Chondrocyte (in vitro differentiated cells): ENCODE measurements at places on chromosomes 4 and X. TPM values are rescaled to one million over a fixed set of nuclear protein-coding genes. Genes with fewer than 3 reads are reported as not detected.

Gene ADGRL3
- total RNA-seq = 10.0 to 19.6 TPM (median 11.6 TPM) in 3 replicates

DNA sequence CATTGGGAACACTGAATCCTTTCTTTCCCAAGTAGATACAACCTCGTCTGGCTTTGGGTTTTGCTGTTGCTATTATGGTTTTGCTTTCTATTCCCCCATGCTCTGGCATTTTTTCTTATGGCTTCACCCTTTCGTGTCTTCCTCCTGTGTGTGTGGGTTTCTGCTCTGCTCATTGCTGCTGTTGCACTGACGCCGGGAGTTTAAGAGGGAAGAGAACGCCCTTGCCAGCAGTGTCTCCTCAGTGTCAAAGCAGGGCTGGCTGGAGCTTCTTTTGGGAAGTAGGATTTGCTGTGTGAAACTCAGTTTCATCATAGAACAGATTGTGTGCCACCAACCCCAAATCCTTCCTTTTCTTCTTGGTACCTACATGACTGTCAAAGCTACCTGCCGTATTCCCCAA is 63.7 kb downstream of the CLDN22 start:
- peaks cover 7% of the 10 kb centered on the region for H3K36me3 ChIP-seq
- H3K4me3 ChIP-seq = no peak overlapping the region

Gene PDLIM3
- total RNA-seq = 14.3 to 68.5 TPM (median 63.0 TPM) in 3 replicates

DNA sequence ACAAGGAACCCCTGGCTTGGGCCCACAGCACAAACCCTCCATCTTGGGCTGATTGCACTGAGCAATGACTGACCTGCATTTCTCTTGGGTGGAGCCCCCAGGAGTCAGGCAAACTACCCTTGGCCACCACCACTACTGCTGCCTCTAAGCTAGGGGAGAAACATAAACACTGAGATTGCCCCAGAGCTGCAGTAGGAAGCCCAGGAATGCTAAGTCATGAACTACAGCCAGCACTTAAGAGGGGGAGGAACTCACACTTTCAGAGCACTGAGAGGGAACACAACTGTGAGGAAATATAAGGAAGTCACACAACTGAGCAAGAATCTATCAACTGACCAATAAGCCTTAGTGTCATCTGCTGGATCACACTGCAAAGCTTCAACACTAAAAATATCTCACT is 111.6 kb upstream of the PPP3CA start:
- H3K27ac ChIP-seq = no peak overlapping the region
- peaks cover 8% of the 10 kb centered on the region for H3K27me3 ChIP-seq
- no peaks in the 10 kb centered on the region for H3K4me1 ChIP-seq
- no peak overlapping the region for H3K4me3 ChIP-seq
- peaks cover 3% of the 10 kb centered on the region for H3K36me3 ChIP-seq

Gene TRIM61
- 0.20 to 0.79 TPM in 2 of 3 replicates, not detected in the other for total RNA-seq

- no peaks in the 10 kb centered on the region for H3K27me3 ChIP-seq
- H3K4me1 ChIP-seq = no peaks in the 10 kb centered on the region
- H3K36me3 ChIP-seq = peaks cover 10% of the 10 kb centered on the region
Measured at GRCh38 chr4:3420606-3420955, 21.2 kb upstream of the HGFAC start.

Gene DHRSX
- total RNA-seq = 30.1 to 35.2 TPM (median 35.0 TPM) in 3 replicates

DNA sequence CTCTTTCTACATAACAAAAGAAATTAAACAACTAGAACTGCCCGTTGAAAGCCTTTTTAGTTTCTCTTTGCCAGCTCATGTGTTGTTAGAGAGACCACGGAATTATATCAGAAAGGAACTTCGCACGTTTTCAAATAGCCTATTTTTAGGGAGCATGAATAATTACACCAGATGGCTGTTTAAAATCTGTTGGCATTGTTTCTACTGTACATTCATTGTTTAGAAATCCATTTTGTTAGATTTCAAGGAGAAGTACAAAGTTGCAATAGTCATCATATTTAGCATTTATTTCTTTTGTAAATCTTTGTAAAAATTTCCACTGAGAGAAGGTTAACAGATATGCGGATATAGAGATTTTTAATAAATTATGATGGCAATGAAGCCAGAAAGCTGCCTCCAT is 403.0 kb upstream of the HS3ST1 start:
- no peaks in the 10 kb centered on the region for H3K27me3 ChIP-seq
- no peaks in the 10 kb centered on the region for H3K4me1 ChIP-seq
- H3K27ac ChIP-seq = no peak overlapping the region
- H3K36me3 ChIP-seq = no peaks in the 10 kb centered on the region

Gene S100G
- total RNA-seq = not detected in 3 replicates

DNA sequence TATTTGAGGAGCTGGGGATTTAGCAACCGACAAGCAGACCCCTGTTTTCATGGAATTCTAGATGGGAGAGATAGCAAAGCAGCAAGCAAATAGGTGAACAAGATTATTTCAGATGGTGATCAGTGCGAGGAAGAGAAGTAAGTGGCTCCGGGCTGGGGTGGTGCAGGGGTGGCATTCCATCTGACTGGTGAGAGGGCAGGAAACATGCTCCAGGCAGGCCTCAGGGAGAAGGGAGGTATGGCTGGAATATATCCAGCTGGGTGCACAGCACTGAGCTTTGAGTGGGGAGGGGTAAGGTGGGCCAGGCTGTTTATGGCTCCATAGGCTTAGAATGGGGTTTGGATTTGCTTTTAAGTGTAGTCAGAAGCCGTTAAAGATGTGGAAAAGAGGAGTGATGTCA is 21.2 kb downstream of the PTTG2 start:
- peaks cover 51% of the 10 kb centered on the region for H3K4me1 ChIP-seq
- no peak overlapping the region for H3K4me3 ChIP-seq
- no peaks in the 10 kb centered on the region for H3K27me3 ChIP-seq
- no peak for DNase-seq
- no peaks in the 10 kb centered on the region for H3K36me3 ChIP-seq
- peak overlapping the region; percentile 13 for H3K27ac ChIP-seq

DNA sequence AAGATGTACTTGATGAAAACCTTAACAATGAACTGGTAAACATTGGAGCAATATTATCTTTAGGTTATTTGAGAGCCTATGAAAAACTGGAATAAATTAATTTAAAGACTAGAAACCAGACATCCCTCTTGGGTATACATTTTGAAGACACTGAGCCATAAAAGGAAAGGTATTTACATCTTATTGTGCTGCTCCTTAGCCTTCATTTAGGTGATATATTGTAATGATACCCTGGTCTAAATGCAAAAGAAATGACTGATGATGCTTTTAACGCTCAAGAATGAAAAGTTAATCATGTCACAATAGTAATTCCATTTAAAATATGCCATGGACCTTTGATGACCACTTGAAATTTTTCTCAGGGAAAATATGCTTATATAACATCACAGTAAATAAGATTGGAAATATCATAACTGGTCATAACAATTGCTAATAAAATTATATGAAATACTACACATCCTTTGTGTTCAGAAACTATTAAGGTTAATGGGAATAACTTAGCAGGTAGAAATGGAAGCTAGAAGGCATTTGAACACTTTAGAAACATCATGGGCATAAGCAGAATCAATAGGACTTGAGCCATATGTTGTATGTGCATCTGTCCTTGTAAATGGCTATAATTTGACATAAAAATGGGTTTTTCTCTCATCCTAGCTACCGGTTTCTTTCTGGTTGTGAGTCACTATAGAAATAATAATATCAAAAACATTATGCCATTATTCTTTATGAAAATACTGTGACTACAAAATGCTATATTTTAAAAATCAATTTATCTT is 979.7 kb downstream of the RAPGEF2 start:
- no peak for DNase-seq
- H3K27me3 ChIP-seq = peaks cover 4% of the 10 kb centered on the region
- H3K36me3 ChIP-seq = no peaks in the 10 kb centered on the region
- no peak overlapping the region for H3K4me3 ChIP-seq

GRCh38 chr4:164485136-164485535 is 268.8 kb upstream of the SMIM31 start:
- no peak overlapping the region for H3K27ac ChIP-seq
- no peak overlapping the region for H3K4me3 ChIP-seq
- no peak for DNase-seq
- H3K27me3 ChIP-seq = peaks cover 2% of the 10 kb centered on the region
- H3K4me1 ChIP-seq = no peaks in the 10 kb centered on the region
- H3K36me3 ChIP-seq = no peaks in the 10 kb centered on the region

GRCh38 chr4:19146038-19146437 is 1105.7 kb upstream of the SLIT2 start:
- H3K27ac ChIP-seq = no peak overlapping the region
- no peaks in the 10 kb centered on the region for H3K4me1 ChIP-seq
- H3K4me3 ChIP-seq = no peak overlapping the region
- DNase-seq = no peak
- no peaks in the 10 kb centered on the region for H3K36me3 ChIP-seq
- H3K27me3 ChIP-seq = peaks cover 2% of the 10 kb centered on the region

- no peaks in the 10 kb centered on the region for H3K4me1 ChIP-seq
- no peak overlapping the region for H3K27ac ChIP-seq
- H3K4me3 ChIP-seq = no peak overlapping the region
- no peaks in the 10 kb centered on the region for H3K36me3 ChIP-seq
- no peak for DNase-seq
Measured at GRCh38 chr4:163878336-163879121, 384.0 kb downstream of the TMA16 start.
